ENCODE measurements at places on chromosomes 3 and 15.
A peak's percentile ranks its signal among the peaks of the same experiment; 100 is the strongest.

DNA sequence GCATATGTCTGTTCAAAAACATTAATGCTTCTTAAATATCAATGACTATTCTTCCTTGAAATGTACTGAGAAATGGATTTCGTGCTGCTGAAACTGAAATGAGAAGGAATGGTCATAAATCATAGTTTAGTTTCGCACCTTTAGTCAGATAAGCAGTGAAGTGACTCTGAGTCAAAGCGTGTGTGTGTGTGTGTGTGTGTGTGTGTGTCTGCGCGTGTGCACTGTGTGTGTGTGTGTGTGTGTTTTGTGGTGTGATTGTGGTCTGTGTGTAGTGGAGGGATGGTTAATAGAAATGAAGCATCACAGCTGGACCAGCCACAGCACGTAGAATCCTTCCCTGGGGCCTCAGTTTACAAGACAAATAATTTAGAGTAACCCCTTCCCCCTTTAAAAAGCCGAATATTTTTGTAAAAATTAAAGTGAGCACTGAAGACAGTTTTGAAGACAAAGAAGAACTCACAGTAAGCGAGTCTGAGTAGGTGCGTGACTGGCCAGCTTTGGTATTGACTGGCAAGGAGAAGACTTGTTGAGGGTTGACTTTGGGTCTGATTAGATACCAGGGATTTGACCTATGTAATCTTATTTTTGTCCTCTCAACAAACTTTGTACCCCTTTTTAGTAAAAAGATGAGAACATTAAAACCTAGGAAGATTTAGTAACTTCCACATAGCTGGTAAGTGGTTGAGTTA lies 202.0 kb upstream of the IL12A start:
- DNase-seq = no peak

DNA sequence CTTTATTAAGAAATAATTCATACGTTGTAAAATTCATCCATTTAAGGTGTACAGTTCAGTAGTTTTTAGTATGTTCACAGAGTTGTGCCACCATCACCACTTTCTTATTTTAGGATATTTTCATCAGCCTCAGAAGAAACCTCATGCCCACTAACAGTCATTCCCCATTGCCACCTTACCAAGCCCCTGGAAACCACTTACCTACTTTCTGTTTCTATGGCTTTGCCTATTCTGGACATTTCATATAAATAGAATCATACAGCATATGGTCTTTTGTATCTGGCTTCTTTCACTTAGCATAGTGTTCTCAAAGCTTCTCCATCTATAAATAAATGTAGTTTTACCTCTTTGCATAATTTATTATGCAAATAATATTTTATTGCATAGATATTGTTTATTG lies 6.6 kb downstream of the FETUB start:
- no peak for DNase-seq

DNA sequence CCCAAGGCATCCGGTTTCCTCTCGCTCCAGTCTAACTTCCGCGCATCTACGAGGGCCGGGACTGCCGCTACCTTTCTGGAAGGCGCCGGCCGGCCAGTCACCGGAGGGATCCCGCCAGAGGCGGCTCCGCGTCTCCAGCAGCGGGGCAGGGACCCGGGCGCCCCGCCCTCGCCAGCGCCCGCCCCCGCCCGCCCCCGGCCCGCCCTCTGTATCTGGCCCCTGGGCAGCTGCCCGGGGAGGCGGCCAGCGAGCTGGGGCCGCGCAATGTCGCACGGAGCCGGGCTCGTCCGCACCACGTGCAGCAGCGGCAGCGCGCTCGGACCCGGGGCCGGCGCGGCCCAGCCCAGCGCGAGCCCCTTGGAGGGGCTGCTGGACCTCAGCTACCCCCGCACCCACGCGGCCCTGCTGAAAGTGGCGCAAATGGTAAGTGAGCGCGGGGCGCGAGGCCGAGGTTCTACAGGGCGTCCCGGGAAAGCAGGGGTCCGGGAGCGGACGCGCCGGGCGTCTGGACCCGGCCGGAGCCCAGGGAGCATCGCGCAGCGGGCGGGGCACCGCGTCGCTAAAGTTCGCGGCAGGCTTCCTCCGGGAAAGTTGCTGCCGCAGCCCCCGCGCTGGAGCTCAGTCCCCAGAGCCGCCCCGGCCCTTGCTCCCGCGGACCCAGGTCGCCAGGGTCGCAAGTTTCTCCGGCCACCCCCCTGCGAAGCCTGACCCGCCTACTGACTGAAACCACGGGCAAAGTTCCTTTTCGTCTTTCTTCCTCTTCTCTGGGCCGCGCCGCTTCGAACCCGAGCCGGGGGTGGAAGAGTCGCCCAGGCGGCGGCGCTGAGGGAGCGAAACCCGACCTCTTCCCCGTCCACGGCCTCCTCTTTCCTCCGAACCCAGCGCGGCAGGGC lies at the start of gene CMTM7:
Gene CMTM7 (plus strand): TSS at position 211 of the 893 bp plus-strand sequence. CDS start 54 bp downstream, at position 265.
- peak; percentile 25 for DNase-seq

DNA sequence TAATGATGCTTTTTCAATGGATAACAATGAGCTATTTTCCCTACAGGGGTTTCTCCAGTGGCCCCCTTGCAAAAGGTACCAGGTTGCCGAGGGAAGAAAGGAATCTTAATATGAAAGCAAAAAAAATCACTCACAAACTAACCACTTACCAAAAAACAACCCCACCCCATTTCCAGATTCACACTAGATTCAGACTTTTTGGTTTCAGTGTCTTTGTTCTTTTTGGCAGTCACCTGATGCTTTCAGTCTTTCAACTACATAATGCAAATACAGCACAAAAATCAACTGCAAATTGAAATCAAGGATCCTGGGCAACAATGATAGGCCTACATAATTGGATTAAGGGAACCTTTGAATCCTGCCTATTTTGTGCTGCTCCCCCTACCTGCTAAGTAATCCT lies 71.1 kb upstream of the RAP2B start:
- DNase-seq = no peak

DNA sequence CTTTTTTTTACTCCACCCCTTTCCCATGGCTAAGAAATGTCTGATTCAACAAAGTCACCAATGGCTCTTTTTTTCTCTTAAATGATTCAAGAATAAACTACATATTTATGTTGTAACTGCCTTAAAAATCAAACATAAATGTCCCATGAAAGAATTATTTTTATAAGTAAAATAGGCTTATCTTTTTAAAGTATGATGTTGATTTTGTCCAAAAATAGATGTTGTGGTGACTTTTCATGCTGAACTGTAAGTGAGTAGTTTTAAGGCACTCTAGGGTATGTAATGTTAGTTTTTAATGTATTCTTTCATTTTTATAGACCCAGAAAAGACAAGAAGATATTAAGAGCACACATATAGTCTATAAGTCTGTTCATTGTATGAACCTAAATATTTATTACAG lies 594.9 kb downstream of the NLGN1 start:
- DNase-seq = no peak

DNA sequence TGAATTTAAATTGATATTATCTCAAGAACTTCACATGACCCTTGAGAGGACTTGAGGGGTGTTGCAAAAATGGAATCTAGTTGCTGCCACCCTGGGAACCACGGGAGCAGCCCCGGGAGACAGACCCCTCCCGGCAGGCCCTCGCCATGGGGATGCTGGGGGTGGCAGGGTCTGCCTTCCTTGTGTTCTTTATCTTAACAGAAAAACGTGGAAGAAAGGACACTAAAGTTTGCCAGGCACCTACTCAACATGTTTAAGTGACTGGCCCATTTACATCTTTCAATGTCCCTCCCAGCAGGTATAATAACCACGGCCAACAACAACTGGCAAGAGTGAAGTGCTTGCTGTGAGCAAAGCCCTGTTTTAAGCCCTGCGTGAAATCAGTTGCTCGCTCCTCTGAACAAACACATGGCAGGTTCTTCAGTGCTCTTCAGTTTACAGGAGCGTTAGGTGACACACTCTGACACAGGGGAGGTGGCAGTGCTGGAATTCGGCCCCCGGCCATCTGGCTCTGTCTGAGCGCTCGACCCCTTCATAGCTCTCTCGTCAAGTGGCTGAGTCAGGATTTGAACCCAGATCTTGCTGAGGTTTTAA lies 112.5 kb downstream of the ASB7 start:
- DNase-seq = no peak

GRCh38 chr15:87916208-87916607 lies 340.3 kb downstream of the NTRK3 start:
- no peak for DNase-seq

DNA sequence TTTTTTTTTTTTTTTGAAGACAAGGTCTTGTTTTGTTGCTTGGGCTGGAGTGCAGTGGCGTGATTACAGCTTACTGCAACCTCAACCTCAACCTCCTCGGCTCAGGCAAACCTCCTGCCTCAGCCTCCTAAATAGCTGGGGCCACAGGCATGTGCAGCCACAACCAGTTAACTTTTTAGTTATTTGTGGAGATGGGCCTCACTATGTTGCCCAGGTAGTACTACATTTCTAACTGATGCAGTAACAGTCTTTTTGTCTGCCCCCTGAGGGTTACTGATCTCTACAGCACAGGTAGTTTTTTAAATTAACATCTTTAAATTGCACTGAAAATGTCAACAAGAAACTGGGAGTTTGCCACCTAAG lies 3.4 kb upstream of the LMLN start:
- DNase-seq = no peak

DNA sequence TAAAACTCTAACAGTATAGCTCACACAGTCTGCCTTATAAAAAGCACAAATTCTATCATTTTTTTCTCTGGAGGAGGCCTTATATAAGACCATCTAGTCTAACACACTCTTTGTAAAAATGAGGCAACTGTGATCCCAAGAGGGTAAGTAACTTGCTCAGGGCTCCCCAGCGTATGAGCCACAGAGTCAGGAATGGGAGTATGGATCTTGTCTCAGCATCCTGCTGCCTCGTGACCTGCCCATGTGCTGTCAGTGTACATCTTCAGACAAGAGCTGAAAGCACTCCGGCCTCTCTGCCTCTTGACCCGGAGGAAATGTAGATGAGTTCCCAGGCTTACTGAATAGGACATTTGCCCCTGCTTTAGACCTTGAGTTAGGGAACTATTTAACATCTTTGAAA lies 28.4 kb upstream of the MEF2A start:
- DNase-seq = no peak

DNA sequence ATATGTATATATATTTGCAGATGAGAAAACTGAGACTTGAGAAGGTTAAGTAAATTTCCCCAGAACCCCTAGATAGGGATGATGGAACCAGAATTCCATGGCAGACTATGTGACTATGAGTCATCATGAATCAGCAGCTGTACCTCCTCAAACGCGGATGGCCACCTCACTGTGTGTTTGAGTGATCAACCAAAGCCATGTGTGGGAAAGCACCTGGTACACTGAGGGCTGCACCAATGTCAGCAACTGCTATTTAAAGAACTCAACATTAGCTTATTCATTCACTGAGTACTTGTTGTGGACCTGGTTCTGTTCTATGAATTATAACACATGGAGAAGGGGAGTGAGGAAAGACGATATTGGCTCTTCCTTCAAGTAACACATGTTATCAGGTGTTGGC lies 377.0 kb downstream of the GAP43 start:
- DNase-seq = no peak

DNA sequence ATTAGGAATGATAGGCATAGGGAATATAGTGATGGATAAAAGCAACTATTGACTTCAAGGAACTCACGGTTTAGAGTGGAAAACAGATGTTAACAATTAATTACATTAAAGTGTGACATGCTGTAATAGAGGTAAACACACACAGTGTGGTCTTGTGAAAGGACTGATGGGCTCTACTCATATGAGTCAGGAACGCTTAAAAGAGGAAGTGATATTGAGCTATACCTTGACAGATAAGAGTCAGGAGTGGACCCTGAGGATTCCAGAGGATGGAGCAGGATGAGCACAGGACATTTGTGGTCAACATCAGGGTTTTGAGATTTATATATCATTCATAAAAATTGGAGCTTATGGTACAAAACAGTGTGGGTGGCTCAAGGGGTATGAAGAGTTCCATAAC lies 11.0 kb downstream of the EXOG start:
- no peak for DNase-seq

- DNase-seq = no peak
Observed at GRCh38 chr3:157127831-157128767, 31.8 kb downstream of the CCNL1 start.

GRCh38 chr3:52070724-52071621 lies 14.6 kb upstream of the DUSP7 start:
- no peak for DNase-seq

DNA sequence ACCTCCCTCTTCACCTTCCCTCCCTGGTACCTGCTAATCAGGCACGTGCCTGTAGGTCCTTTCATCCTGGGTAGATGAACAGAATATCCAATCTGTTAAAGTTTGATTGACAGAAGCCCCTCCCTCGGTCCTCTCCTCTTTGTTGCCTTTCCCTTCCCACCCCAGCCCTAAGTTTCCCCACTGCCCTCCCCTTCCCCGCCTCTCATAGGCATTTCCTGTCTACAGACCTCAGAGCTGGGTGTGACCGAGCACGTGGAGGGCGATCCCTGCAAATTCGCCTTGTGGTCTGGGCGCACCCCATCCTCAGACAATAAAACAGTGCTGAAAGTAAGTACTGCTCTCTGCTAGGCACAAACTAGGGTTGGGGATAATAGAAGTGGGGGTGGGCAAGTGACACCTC lies 239.2 kb upstream of the UMPS start:
- DNase-seq = no peak

- no peak for DNase-seq
Observed at GRCh38 chr3:35954413-35954812, 315.1 kb downstream of the ARPP21 start.

DNA sequence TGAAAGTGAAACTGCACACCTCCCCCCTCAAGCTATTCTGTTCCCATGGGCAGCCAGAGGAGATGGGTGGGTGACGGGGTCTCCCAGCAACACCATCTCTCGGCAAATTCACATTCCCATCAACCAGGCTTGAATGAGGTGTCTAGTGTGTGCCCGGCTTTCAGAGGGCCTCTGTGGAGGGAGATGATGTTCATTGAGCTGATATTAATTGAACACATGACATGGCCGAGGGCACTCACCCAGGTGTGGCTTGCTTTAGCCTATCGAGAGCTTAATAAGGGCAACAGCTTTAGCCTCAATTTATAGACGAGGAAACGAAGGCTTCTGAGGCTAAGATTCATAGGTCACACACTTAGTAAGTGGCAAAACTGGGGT lies 288.0 kb downstream of the UACA start:
- no peak for DNase-seq

DNA sequence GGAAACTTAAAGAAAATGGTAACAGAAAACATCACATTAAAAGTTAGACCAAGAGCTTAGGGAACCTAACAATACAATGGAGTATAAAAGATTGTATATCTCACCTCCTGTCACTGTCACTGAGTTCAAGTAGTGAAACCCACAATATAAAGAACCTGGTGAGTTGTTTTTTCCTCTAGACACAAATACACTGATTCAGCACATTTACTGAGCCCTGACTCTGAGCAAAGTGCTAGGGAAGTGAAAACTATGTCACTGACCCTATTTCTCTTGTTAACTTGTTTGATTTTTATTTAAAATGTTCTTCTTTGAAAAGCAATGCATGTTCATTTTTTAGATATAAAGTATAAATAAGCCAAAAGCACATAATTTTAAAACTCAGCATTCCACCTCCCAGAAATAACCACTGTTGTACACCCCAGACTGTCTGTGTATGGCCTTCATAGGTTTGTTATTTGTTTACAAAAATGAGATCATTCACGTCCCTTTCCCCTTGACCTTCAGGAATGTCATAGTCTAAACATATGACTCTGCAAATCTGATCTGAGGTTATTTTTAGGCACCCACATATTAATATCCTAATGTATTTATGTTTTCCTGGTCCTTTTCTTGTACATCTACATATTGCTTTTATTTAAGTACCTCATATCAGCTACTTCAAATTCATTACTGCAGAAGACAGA lies 69.2 kb upstream of the CSTA start:
- no peak for DNase-seq

GRCh38 chr15:90497912-90498311 lies 31.8 kb upstream of the CRTC3 start:
- DNase-seq = no peak

Measured in activated CD8-positive, alpha-beta memory T cell treated with anti-CD3 and anti-CD28 coated beads for 48 hours (primary cell).